H7 (cell line): ENCODE measurements at places on chromosomes 4 and X. TPM values are rescaled to one million over a fixed set of nuclear protein-coding genes. Genes with fewer than 3 reads are reported as not detected.

Gene TMEM185A
- total RNA-seq, result 30.7 and 36.1 TPM in 2 replicates

Gene TCP11X2
- 0.07 and 0.35 TPM in 2 replicates for total RNA-seq

Gene ATP7A
- total RNA-seq, result 2.1 and 2.5 TPM in 2 replicates

Gene FRMPD4
- 2.2 and 2.6 TPM in 2 replicates for total RNA-seq

Gene TCEANC
- total RNA-seq, result 5.0 and 6.7 TPM in 2 replicates

Gene EPGN
- total RNA-seq, result not detected in 2 replicates

Gene COX18
- total RNA-seq, result 47.5 and 63.5 TPM in 2 replicates

Gene RIBC1
- 0.69 and 2.0 TPM in 2 replicates for total RNA-seq

Gene BANK1
- 1.3 TPM in 1 of 2 replicates, not detected in the other for total RNA-seq

Gene ZXDA
- 3.4 and 4.4 TPM in 2 replicates for total RNA-seq

Gene F8A1
- 8.2 and 8.4 TPM in 2 replicates for total RNA-seq

Gene CXCL10
- total RNA-seq, result not detected in 2 replicates

Gene CASK
- 39.2 and 64.6 TPM in 2 replicates for total RNA-seq

Gene VSIG4
- total RNA-seq, result not detected in 2 replicates

Gene HTR2C
- 3.2 and 4.5 TPM in 2 replicates for total RNA-seq

Gene RNF150
- 1.1 and 1.4 TPM in 2 replicates for total RNA-seq

- no peak for DNase-seq
Measured at GRCh38 chr4:78483811-78484210, 67.8 kb upstream of the ANXA3 start.

- DNase-seq, result no peak
Measured at GRCh38 chrX:31366041-31366440, 294.2 kb upstream of the FTHL17 start.

GRCh38 chr4:77194989-77195388 lies 38.0 kb downstream of the CCNG2 start:
- no peak for DNase-seq

- DNase-seq, result no peak
Measured at GRCh38 chr4:173194157-173194556, 25.5 kb downstream of the GALNT7 start.

GRCh38 chr4:124807421-124807820 lies 94.9 kb upstream of the ANKRD50 start:
- DNase-seq, result no peak

DNA sequence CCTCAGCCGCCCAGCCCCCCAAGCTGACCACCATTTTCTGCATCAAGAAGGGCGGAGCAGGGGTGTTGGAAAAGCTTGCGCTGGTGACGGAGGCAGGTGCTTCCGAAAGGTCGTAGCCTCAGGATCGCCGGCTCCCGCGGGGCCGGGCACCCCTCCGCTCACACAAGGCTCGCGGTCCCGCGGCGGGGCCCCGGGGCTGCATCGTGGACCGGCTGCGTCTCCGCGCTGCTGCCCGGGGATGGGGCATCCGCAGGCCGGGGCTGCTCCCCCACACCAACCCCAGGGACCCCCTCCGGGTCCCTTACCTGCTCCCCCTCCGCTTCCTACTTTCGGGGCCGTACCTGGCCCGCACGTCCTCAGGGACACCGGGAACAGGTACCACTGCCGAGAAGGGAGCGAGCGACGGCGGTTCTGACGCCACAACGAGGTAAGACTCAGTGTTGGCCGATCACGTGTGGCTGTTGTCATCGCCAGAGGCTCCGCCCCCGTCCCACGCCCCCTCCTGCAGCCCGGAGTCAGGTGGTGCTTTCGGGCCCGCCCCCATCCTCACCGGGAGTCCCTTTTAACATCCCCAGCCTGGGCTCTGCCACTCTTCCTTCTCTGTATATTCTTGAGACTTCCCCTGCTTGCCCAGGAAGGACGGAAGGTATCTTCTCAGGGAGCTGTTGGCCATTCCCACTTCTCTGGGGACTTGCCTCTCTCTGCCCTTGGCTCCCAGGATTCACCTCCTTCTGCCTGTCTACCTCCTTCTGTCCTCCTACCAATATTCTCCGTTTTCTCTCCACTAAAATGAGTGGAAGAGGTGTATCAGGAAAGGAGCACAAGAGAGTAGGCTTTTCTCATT lies at the start of gene BEX2:
Gene BEX2, minus strand, starts transcription at position 436 of the 844 bp plus-strand sequence. CDS start 1,014 bp downstream, outside the sequence.
- peak; percentile 87 for DNase-seq

DNA sequence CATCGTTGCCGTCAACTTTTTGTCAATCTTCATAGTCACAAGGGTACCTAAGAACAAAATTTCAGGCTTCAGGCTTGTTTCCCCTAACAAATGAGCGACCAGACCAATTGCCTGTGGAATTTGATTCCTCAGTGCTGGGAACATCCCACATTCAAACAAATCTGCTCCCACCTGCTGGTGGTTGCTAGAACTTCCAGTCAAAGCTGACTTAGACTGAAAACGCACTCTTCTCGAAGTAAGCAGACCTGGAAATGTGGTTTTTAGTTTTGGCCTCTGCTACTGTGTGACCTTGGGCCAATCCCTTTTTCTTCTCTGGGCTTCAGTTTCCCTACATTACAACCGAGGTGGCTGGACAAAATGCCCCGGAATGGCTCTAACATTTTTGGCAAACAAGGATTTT lies 1.8 kb upstream of the GABRQ start:
- DNase-seq, result peak; percentile 36

DNA sequence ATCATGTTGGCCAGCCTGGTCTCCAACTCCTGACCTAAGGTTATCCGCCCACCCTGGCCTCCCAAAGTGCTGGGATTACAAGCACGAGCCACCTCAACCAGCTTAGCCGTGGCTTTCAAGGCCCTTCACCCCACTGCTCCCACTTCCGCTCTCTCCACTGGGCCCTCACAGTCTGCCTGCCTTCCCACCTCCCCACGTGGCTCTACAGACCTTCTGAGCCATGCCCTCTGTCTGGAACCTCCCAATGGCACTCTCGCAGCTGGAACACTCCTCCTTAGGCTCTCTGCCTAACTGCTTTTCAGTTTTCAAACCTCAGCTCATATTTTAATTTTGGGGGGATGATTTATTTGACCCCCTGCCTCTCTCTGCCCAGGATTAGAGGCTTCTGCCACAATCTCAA lies 59.3 kb upstream of the SH3RF1 start:
- DNase-seq, result no peak

DNA sequence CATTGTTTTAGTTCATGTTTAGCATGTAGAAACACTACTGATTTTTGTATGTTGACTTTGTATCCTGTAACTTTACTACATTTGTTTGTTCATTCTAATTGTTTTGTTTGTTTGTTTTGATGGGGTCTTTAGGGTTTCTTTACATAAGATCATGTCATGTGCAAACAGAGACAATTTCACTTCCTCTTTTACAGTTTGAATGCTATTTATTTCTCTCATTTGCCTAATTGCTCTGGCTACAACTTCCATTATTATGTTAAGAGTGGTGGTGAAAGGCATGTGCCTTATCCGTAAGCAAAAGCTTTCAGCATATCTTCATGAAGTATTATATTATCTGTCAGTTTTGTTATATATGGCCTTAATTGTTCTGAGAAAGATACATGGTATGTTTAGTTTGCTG lies 571.1 kb downstream of the PCDH7 start:
- DNase-seq, result no peak

GRCh38 chr4:19496756-19497155 lies 754.9 kb upstream of the SLIT2 start:
- no peak for DNase-seq

- DNase-seq, result peak; percentile 51
Measured at GRCh38 chr4:56731857-56732256, 50.8 kb upstream of the HOPX start.

GRCh38 chrX:153739754-153740486 lies 15.3 kb downstream of the ABCD1 start:
- DNase-seq, result peak; percentile 59

DNA sequence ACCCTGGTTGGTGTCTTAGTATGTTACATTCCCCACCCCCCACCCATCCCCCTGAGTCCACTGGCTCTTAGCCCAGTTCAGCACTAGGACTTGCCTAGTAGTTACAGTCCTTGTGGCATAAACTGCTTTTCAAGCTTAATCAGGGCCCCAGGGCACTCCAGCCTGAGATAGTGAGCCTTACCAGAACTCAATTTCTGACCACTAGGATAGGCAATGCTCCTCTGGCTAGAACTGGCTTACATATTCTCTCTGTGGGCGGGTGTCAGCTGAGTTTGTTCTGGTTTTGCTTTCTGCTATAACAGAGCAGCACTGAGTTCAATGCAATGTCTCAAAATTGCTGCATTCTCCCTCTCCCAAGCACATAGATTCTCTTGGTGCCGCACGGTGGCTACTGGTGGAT lies 391.4 kb upstream of the DIPK2B start:
- DNase-seq, result no peak

GRCh38 chrX:135528756-135529155 lies 8.3 kb downstream of the INTS6L start:
- DNase-seq, result no peak

- DNase-seq, result peak; percentile 4
Measured at GRCh38 chrX:111168314-111168713, 72.3 kb downstream of the PAK3 start.

GRCh38 chrX:39661116-39661907 lies 436.4 kb downstream of the BCOR start:
- DNase-seq, result no peak

GRCh38 chr4:138243369-138243768 lies 1.2 kb upstream of the SLC7A11 start:
- no peak for DNase-seq

DNA sequence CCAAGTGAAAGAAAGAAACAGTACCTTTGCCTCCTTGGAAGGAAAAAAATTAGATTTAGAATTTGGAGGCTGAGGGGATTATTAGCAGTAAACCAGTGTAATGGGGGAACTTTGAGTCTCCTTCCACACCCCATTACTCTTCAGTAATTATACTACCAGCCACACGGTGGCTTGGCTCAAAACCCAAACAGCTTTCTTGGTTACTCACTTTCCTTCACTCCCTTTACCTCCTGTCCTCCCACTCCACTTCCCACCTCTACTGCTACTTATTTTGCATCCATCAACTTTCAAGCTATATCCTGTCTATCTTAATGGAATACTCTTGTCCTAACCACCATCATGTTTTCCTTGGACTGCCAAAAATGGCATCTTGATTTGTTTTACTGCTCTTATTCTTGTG lies 310.6 kb upstream of the AADAT start:
- peak; percentile 3 for DNase-seq

DNA sequence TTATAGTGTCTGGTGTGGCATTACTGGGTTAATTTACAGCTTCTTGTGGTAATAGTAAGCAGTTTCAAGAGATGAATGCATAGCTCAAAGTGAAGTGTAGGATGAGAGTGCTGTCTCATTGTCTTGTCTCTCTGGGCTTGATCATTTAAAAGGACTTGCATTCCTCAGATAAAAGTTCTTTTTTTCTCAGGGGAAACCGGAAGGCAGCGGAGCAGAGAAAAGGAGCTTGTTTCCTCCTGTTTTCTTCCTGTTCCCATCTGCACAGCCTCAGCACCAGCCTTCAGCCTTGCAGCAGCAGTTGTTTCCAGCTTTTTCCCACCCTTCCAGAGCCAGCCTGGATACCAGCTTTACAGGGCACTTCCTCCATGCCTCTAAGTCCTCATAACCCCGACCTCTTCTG lies 61.4 kb upstream of the LGI2 start:
- DNase-seq, result no peak

DNA sequence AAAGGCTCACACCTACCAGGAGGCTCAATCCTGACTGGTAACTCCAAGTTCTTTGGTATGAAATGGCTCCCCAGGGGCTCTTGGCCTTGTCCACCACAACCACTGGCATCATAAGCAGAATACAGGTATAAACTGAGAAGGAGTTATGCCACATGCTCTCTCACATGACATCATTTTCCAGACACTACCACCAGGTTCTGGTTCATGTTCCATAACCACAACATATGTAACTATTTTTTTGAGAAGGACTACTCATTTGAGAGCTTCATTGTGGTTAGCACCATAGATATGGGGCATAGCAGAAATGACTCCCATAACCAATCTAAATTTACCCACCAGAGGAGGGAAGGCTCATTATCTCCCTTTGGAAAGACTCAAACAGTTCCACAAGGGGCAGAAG lies 19.6 kb downstream of the PRDM5 start:
- no peak for DNase-seq

GRCh38 chr4:77899607-77900006 lies 37.0 kb downstream of the MRPL1 start:
- DNase-seq, result no peak

- no peak for DNase-seq
Measured at GRCh38 chr4:53721263-53721662, 130.0 kb upstream of the LNX1 start.

GRCh38 chr4:5870701-5871100 lies 22.2 kb downstream of the CRMP1 start:
- DNase-seq, result no peak

GRCh38 chr4:32991663-32992062 lies 2271.5 kb downstream of the PCDH7 start:
- DNase-seq, result no peak

DNA sequence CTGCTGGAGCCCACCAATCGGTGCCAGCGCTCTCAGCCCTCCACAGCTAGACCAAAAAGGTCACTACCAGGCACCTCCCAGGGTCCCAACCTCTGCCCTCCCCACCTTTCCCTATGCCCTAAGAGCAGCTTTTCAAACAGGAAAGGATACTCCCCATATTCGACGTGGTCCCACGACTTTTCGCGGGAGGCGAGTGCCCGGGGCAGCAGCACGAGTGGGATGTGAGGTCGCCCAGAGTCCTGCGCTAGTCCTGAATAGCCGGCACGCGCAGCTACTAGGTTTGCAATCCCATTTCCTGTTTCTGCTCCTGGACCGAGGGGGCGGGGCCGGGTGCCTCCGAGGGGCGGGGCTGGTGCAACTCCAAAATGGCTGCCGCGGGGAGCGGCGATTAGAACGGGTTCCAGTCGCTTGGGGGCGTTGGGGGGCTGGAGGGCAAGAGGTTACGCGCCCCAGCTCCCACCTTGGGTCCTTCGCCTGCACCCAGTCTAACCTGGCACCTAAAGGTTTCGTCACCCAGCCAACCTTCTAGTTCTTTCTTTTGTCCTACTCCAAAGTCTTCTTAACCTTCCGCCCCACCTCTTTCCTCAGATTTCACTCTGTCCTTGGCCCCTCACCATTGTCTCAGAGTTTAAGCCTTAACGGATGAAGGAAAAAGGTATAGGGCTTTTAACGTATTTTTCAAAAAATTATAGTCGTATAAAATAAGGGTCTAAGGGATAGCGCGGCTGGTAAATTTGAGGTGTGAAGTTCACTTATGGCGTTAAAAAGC lies 85.0 kb upstream of the TENT5D start:
- no peak for DNase-seq

GRCh38 chr4:133921280-133922195 lies 280.1 kb downstream of the PABPC4L start:
- DNase-seq, result peak; percentile 2

DNA sequence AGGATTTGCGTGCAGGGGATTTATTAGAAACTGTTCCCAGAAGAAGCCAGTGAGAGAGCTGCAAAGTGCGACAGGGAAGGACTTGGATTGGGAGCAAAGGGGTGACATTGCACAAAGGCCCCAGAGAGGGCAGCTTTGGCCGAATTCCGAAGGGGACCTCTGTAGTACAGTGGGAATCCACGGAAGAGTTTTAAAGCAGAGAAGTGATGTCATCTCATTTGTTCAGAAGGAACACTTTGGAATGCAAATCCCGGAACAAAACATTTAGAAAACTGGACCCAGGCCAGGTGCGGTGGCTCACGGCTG lies 71.7 kb downstream of the FAM184B start:
- peak; percentile 23 for DNase-seq

DNA sequence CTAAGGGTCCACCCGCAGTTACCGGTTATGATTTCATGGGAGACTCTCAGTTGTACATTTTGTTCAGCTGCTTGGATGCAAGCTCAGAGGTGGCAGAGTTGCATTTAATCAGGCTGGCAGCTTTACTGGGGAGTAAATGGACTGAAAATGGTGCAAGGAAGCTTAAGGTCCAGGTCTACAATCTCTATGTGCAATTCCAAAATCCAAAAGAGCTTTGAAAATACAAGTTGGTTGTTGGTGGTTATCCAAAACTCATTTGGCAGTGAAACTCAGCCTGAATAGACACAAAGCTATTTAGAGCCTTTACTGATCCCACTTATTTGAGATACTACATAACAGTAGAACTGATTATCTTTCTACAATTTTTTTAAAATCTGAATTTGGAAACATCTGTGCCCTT lies 11.8 kb upstream of the ZFP42 start:
- no peak for DNase-seq
